ENCODE measurements at places on chromosomes 12 and 14. TPM values are rescaled to one million over a fixed set of nuclear protein-coding genes. Genes with fewer than 3 reads are reported as not detected.

KLRG1 gene
- 12.8 TPM for total RNA-seq

SPSB2 gene
- total RNA-seq: 11.1 TPM

ARPC3 gene
- total RNA-seq: 460 TPM

PTCSC3 gene
- total RNA-seq: not detected

NUP37 gene
- 59.9 TPM for total RNA-seq

FAM181A gene
- not detected for total RNA-seq

DUSP16 gene
- 77.3 TPM for total RNA-seq

PSMB5 gene
- total RNA-seq: 55.0 TPM

DNA sequence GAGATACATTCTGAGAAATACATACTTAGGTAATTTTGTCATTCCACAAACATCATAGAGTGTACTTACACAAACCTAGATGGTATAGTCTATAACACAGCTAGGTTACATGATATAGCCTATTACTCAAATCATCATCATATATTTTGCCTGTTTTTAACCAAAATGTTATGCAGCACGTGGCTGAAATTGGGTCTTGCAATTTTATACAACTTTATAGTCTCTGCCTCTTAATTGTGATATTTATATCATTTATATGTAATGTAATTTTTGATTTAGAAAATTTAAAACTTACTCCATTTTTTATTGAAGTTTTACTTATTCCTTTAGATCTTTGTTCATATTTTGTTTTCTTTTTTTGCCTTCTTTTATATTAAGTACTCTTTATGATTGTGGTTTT, 350.7 kb upstream of the DCN start:
- DNase-seq: no peak

DNA sequence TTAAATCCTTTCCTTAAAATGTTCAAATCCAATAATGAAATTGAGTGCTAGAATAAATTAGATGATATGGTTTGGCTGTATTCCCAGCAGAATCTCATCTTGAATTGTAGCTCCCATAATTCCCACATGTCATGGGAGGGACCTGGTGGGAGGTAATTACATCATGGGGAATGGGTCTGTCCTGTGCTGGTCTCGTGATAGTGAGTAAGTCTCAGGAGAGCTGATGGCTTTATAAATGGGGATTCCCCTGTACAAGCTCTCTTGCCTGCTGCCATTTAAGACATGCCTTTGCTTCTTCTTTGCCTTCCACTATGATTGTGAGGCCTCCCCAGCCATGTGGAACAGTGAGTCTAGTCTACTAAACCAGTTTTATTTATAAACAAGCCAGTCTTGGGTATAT, 508.5 kb downstream of the ETNK1 start:
- no peak for DNase-seq

DNA sequence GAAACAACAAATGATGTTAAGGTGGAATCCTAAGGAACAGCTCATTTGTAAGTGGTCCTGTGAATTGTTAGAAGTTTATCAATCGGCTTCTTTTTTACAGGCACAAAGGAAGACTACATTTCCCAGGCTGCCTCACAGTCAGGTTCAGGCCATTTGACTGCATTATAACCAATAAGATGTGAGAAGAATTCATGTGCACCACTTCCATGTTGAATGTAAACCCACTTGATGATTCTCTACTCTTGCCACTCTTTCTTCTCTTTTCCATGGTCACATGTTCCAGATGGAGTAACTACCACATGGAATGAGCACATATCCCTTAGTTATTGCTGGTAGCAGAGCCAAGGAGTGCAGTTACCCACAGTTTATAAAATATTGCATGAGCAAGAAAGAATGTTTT, 67.1 kb upstream of the GZMB start:
- no peak for DNase-seq

DNA sequence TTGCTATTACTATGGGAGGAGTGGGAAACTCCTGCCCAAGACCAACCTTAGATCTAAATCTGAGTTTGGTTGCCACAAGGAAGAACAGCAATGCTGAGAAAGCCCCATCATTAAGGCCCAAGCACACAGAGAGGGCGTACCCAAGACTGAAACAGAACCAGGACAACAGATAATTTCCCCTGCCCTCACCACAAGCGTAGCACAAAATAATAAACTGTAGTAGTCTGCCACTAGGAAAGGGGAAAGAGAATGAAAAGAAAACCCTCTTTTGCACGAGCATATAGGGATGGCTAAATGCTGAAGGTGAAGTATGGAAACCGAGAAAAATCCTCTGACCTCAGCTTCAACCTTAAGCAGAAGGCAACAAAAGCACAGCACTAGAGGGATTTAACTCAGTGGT, 76.5 kb upstream of the DHRS4 start:
- DNase-seq: no peak

- DNase-seq: no peak
Measured at GRCh38 chr12:76719171-76720041, 44.5 kb upstream of the ZDHHC17 start.

DNA sequence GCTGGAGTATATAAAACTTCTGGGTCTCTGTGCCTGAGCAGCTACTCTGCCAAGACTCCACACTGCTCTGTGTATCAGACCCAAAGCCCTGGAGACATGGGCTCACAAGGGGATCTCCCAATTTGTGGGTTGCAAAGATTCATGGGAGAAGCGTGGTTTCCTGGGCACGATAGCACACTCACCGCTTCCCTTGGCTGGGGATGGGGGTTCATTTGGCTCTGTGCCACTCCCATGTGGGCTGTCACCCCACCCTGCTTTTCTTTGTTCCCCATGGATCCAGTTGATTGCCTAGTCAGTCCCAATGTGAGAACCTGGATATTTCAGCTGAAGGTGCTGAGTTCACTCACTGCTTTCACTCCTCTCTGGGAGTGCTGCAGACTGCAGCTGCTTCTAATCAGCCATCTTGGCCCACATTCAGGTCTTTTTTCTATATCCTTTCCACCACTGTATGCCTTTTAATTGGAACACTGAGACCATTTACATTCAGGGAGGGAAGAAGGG, 40.0 kb upstream of the PCNX4 start:
- no peak for DNase-seq

GRCh38 chr12:7008864-7009263, 9.4 kb downstream of the LPCAT3 start:
- DNase-seq: no peak

GRCh38 chr12:15648558-15648957, 140.6 kb downstream of the EPS8 start:
- DNase-seq: no peak

GRCh38 chr12:119247007-119247719, 68.4 kb downstream of the HSPB8 start:
- no peak for DNase-seq

- no peak for DNase-seq
Measured at GRCh38 chr12:57128519-57129247, 400 bp downstream of the LRP1 start.

- no peak for DNase-seq
Measured at GRCh38 chr12:57614178-57614947, 3.1 kb downstream of the ARHGEF25 start.

DNA sequence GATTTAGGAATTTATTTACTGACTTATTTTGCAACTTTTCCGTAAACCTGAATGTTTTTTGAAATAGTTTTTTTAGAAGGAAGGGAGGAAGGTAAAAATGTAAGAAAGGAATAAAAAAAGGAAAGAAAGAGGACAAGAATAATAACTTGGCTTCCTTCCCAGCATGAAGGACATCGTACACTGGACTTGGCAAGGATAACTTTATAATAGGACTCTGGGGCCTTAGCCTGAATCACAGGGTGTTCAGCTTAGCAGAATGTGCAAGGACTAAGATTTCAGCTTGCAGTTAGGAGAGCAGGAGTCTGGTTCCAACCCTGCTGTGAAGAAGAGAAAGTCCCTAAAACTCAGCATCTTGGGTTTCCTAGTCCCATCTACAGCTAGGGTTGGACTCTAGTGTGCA, 1053.3 kb downstream of the VRK1 start:
- no peak for DNase-seq

DNA sequence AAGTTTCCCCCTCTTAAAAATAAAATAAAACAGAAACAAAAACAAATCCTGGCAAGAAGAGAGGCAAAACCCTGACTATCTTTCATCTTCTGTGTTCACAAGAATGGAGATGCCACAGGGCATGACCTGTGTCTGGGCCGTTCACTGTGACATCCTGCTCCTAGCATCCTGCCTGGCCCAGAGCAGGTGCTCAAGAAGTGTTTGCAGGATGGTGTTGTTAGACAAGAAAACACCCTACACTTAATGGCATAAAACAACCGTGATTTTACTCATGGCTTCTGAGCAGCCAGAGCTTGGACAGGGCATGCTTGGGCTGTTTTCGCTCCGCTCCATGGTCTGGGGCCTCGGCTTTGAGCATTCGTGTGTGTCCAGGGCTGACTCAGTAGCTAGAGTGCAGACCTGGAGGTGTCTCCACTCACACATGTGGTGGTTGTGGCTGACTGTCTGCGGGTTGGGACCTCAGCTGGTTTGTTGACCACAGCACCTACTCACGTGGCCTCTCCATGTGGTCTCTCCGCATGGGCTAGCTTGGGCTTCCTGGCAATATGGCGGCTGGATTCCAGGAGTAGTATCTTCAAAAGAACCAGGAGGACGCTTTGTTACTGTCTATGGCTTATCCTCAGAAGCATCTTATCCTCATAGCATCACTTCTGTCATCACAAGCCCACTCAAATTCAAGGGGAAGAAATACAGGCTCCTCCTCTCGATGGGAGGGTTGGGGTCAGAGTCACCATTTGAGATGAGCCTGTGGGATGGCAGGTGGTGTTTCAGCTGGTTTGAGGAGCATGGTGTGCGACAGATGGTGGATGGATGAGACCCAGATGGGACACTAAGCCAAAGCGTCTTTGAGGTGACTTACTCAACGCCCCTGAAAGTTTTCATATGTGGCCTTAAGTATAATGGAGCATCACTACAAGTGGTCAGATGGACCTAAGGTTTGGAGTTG, 33.2 kb upstream of the FZD10 start:
- no peak for DNase-seq

GRCh38 chr12:120093336-120093591, 23.3 kb downstream of the RAB35 start:
- DNase-seq: no peak

DNA sequence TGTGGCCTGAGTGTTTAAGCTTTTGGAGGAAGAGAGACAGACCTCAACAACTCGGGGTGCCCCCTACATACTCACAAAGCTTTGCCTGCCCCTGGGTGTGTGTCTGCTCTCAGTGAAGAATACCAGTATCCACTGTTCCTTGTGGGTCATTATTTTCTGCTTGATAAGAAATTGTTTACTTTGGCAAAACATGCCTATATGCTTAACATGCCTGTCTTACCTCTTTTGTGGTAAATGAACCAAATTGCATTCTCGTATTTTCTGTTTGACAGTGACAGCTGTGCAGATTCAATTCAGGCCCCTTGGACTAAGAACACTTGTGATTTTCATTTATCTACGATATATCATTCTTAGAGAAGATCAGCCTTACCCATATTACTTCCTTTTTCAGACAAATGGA, 50.6 kb upstream of the REP15 start:
- no peak for DNase-seq

- DNase-seq: no peak
Measured at GRCh38 chr12:68279227-68280054, 26.0 kb upstream of the IL22 start.

DNA sequence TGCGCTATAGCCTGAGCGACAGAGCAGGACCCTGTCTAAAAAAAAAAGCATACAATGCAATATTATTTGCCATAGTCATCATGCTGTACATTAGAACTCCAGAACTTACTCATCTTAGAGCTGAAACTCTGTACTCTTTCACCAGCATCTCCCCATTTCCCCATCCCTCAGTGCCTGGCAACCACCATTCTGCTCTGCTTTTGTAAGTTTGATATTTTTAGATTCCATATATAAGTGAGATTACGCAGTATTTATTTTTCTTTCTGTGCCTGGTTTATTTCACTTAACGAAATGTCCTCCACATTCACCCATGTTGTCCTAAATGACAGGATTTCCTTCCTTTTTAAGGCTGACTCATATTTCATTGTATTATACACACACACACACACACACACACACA, 121.8 kb downstream of the BBS10 start:
- DNase-seq: no peak

DNA sequence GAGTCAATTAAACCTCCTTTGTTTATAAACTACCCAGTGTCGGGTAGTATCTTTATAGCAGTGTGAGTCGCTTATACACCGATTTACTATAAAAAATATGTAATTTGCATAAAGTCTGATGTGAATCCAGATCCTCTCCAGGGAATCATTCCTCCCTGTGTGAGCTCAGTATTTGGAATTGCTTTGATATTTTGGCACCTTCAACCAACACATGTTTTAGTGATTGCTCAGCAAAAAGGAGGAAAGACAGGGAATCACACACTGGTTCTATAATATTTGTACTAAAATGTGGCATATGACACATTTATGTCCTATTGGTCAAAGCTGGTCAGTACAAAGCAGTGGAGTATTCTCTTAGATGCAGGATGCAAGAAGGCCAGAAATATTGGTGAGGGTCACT, 703.9 kb upstream of the ATXN7L3B start:
- DNase-seq: no peak

DNA sequence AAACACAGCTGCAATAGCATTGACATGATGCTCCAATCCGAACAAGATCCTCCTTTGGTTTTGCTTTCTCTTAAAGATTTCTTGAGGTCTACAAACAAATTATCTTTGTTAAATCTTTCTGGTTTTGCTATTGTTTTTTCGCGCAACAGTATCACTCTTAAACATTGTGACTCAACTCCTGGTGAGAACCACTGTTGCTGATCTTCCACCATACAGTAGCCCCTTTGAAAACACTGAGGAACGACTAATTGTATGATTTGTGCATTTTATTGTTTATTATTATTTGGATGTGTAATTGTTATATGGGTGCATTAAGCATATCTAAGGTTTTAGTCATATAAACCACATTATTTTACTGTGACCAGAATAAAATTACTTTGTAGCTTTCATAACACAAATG, 282.8 kb downstream of the EGLN3 start:
- no peak for DNase-seq

GRCh38 chr14:38808734-38809455, 294.1 kb downstream of the SEC23A start:
- no peak for DNase-seq

- DNase-seq: no peak
Measured at GRCh38 chr12:105955976-105956375, 182.8 kb downstream of the NUAK1 start.

- DNase-seq: no peak
Measured at GRCh38 chr12:124445826-124446225, 121.6 kb downstream of the NCOR2 start.

- no peak for DNase-seq
Measured at GRCh38 chr14:79951572-79951971, 259.7 kb downstream of the DIO2 start.

DNA sequence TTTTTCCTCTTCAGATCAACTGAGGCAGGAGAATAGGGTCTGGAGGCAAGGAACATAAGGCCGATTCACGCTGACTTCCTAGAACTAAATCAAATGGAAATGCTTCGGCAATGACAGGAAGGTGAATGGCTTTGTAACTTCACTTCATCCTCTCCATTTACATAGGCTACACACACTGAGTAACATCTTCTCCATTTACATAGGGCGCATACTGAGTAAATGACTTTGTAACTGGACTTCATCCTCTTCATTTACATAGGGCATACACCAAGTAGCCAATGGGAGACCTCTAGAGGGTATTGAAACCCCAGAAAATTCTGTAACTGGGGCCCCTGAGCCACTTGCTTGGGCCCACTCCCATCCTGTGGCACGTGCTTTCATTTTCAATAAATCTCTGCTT, 71.0 kb upstream of the CPSF6 start:
- DNase-seq: no peak

Data from activated CD4-positive, alpha-beta memory T cell treated with anti-CD3 and anti-CD28 coated beads, Interleukin-2, amount 10 ng/mL, durations not matched to agents 7 days and 5 days (primary cell).